Fibroblast of upper back skin (primary cell): ENCODE measurements at places on chromosomes 16 and 17.

- no peak for DNase-seq
Observed at GRCh38 chr17:51029568-51030463, 90.9 kb downstream of the SPAG9 start.

DNA sequence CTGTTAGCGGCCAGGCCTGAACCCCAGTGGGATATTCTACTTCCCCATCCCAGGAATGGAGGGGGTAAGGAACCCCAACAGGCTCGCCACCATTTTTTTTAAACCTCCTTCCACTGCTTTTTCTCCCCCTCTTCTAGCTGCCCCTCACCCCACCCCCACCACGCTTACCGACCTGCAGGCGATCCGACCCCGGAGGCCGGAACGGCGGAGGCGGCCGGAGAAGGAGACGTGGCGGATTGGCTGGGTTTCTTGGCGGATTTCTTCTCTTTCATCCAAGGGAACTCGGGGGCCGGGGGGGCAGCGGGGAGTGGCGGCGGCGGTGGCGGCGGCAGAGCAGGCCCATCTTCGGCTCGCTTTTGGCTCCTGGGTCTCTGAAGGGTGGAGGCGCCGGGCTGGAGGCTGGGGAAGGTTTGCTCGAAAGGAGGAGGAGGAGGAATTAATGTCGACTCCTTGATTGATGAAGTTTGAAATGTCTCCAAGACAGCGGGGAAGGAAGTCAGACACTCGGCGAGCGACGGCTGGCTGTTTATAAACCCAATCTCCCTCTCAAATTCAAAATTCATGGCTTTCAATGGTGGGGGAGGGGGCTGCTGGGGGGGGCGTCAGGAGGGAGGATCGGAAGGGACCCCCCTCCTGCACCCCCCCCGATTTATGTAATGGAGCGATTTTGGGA lies 424 bp downstream of the HOXB2 start:
- DNase-seq = peak; percentile 98

DNA sequence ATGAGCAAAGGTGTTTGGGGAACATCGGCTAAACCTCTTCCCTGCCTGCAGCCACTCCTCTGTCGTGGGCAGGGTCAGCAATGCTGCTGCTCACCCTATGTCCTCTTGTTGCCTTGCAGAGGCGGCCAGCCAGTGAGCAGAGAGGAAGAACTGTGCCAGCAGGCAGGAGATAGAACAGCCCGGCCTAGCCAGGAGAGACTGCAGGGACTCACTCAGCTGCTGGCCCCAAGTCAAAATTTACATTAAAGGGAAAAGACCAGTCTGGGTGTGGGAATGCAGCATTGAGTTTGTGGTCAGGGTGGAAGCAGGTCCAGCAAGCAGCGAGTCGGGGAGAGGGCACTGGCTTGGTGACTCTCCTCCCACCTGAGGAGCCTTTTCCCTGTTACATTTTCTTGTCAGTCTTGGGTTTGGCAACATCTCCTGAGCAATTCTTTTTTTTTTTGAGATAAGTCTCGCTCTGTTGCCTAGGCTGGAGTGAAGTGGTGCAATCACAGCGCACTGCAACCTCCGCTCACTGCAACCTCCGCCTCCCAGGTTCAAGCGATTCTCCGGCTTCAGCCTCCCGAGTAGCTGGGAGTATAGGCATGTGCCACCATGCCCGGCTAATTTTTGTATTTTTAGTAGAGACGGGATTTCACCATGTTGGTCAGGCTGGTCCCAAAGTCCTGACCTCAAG lies 22.7 kb downstream of the LIG3 start:
- no peak for DNase-seq

- DNase-seq = no peak
Observed at GRCh38 chr16:88673716-88674379, 11.0 kb upstream of the MVD start.

DNA sequence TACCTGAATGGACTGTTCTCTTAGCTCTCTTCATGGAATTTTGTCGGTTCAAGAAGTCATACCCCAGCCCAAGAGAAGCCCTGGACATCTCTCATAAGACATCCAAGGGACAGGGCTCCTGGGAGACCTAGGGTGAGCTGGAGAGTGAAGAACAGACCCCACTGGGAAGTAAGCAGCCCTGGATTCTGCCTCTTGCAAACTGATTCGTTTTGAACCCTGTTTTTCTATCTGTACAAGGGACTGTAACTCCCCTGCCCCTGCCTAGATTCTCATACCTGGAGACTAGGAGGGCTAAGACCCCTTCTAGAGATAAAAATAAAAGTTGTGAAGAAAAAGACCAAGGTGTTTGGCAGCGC lies 449 bp downstream of the CCL3L1 start:
- no peak for DNase-seq

- no peak for DNase-seq
Observed at GRCh38 chr16:364595-365491, 5.5 kb downstream of the MRPL28 start.

- no peak for DNase-seq
Observed at GRCh38 chr16:79437764-79438751, 162.5 kb downstream of the MAF start.

DNA sequence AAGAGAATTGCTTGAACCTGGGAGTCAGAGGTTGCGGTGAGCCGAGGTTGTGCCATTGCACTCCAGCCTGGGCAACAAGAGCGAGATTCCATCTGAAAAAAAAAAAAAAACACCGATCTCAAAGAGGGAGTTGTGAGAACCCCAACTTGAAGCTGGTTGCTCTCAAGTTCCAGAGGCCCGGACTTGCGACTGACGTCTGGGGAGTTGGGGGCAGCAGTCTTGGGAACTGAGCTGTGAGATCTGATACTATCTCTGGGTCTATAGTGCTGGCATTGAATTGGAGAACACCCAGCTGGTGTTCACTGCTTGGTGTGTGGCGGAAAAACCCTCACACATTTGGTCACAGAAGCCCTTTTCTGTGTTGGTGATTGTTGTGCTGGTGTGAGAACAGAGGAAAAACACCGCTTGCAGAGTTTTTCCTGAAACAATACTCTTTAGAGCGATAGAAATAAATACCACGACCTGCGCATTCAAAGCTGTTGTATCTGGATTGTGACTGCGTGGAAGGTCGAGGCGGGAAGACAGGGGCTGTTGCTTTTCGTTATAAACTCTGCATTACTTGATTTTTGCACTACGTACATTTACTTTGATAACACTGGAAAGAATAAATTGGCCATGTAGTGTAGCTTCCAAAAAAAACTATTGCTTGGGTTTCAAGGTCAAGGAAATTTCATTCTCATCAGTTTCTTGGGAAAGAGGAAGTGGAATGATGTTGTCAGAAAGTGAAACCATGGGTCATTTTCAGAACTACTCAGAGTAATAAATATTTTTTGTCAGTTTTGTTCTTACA lies 8.8 kb downstream of the SCIMP start:
- no peak for DNase-seq

DNA sequence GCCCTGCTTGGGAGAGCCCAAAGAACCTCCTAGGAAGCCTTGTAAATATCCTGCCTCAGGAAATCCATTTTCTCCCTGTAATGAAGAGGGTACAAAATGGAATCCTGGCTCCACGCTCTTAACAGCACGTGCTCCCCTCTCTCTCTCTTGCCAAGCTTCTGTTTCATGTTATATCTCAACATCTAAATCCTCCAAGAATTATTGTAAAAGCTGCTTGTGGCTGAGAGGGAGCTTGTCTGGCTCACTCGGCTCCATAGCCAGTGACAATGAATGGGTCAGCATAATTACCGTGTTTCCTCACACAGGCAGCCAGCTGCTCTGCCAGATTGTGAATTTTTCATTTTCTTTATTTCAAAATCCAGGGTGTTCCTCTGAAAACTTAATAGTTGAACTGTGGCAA lies 317.8 kb downstream of the RBFOX1 start:
- DNase-seq = no peak

GRCh38 chr16:17368446-17368845 lies 102.3 kb downstream of the XYLT1 start:
- DNase-seq = peak; percentile 60

GRCh38 chr16:29198731-29199521 lies 207.6 kb downstream of the NPIPB11 start:
- no peak for DNase-seq

DNA sequence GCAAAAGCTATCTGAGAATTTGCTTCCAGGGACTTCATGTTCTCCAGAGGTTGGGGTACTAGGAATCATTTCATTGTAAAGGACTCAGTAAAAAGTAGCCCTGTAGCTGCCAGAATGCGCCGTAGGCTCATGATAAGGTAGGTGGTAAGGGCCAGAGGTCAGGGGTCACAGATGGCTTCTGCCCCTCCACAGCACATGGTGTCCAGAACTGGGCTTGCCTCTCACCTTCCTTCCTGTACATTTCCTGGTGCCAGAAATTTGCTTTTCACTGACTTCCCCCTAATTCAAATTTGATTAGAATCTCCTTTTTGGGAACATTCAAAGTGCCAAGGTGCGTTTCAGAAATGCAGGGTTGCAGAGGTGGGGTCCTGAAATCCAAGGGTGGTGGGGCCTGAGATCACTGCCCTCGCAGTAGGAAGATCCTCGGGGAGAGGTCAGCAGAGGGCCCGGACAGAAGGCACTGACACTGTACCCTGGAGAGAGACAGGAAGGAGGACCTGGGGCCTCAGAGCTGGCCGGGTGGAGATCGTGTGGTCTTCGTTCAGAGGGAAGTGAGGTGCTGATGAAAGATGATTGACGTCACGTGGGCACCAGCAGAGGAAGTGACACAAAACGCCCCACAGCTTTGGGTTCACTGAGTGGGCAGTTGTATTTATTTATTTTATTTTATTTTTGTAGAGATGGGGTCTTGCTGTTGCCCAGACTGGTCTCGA lies 25.5 kb upstream of the METRNL start:
- no peak for DNase-seq

- DNase-seq = peak; percentile 54
Observed at GRCh38 chr17:50425682-50426471, at the start of gene ACSF2. Gene ACSF2, plus strand, starts transcription at chr17:50426218. Its CDS starts 44 bp downstream, at chr17:50426262.

DNA sequence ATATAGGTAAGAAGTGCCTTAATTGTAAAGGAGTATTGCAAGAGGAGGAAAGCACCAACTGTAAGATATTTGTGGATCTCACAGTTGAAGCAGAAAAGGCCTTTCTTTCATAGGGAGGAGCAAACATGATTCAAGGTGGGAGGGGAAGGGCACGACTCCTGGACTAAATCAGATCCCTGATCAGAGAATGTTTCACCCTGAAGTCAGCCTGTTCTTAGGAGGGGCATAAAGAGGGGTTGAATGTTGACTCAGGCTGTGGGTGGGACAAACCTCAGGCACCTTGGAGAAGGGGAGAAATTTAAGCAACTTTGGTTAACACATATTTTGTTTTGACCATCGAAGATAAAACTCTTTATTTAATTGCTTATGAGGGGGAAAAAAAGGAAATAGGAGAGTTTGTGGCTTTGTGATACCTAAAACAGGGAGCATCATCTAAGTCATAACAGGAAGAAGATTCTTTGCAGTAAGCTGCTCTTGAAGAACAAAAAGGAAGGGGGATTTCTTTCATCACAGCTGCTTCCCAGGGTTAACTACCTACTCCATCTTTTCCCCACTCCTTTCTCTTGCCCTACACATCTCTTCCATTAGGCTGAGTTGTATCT lies 158.6 kb upstream of the ZNF267 start:
- DNase-seq = no peak
